ENCODE measurements at places on chromosomes 12 and 14. TPM values are rescaled to one million over a fixed set of nuclear protein-coding genes. Genes with fewer than 3 reads are reported as not detected.

DNA sequence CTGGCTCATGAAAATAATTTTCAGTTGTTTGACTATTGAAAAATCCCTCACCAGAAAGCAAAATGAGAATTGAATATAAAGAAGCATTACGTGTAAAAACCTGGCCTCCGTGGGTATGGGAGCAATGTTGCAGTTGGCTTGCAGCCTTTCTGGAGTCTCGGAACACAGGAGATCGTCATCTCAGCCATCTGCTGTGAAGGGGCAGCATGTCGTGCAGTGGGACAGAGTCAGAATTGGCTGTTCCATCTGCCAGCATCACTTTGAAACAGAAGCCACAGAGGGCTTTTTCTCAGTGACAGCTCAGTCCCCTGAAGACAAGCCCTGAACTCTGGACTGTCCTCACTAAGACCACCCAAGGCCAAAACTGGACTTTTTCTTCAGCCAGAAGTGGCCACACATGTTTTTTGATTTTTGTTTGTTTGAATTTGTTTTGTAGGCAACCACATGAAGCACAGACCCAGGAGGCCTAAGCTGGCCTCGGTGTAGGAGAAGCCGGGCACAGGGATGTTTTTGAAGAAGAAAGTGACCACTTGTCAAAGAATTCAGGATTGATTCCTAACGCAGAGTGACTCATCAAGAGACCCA, 170.8 kb upstream of the DYRK2 start:
- H3K4me1 ChIP-seq = peaks cover 16% of the 10 kb centered on the region
- DNase-seq = no peak
- no peak overlapping the region for H3K27ac ChIP-seq
- H3K27me3 ChIP-seq = no peaks in the 10 kb centered on the region
- H3K36me3 ChIP-seq = no peaks in the 10 kb centered on the region
- no peak overlapping the region for H3K4me3 ChIP-seq

GRCh38 chr12:93980711-93981110, 167.7 kb upstream of the PLXNC1 start:
- peaks cover 20% of the 10 kb centered on the region for H3K27me3 ChIP-seq
- no peak for DNase-seq
- no peak overlapping the region for H3K4me3 ChIP-seq
- no peaks in the 10 kb centered on the region for H3K4me1 ChIP-seq

- H3K36me3 ChIP-seq = no peaks in the 10 kb centered on the region
- no peak overlapping the region for H3K4me3 ChIP-seq
- H3K4me1 ChIP-seq = peaks cover 31% of the 10 kb centered on the region
- H3K27ac ChIP-seq = no peak overlapping the region
These were observed 1.7 kb downstream of the ARHGAP9 start for GRCh38 chr12:57477710-57478681.

Gene GPD1
- 1.0 TPM for total RNA-seq

Gene DTX1
- not detected for total RNA-seq

Gene GALNT4
- 67.0 TPM for total RNA-seq

Gene CLEC4A
- 0.47 TPM for total RNA-seq

DNA sequence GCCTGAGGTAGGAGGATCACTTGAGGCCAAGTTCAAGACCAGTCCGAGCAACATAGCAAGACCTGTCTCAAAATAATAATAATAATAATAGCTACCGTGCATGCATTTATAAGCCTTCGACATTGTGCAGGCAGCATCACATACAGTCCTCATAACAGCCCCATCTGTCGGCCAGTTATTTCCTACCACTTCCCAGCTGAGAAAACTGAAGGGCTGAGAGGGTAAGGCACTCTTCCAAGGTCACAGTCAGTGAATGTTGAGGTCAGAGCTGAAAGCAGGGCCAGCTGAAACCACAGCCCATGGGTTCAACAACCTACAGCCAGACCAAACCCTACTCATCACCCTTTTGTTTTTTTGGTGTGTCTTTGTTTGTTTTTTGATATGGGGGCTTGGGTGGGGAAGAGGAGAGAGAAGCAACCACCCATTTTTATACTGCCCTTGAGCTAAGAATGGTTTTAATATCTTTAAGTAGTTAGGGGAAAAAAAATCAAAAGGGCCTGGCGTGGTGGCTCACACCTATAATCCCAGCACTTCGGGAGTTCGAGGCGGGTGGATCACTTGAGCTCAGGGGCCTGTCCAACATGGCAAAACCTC, 16.8 kb upstream of the ITPK1 start:
- peak; percentile 41 for DNase-seq
- H3K36me3 ChIP-seq = no peaks in the 10 kb centered on the region
- H3K4me1 ChIP-seq = peaks cover 15% of the 10 kb centered on the region
- H3K27ac ChIP-seq = no peak overlapping the region
- no peaks in the 10 kb centered on the region for H3K27me3 ChIP-seq

Gene CFAP251
- total RNA-seq = 3.8 TPM

- H3K27ac ChIP-seq = no peak overlapping the region
- H3K36me3 ChIP-seq = no peaks in the 10 kb centered on the region
- H3K27me3 ChIP-seq = peaks cover 73% of the 10 kb centered on the region
- no peak overlapping the region for H3K4me3 ChIP-seq
- no peak for DNase-seq
These were observed 5.7 kb downstream of the CACNA2D4 start for GRCh38 chr12:1912580-1913376.

- H3K27me3 ChIP-seq = peaks cover 7% of the 10 kb centered on the region
- no peak for DNase-seq
- no peaks in the 10 kb centered on the region for H3K4me1 ChIP-seq
- no peak overlapping the region for H3K4me3 ChIP-seq
- H3K27ac ChIP-seq = no peak overlapping the region
These were observed 9.7 kb downstream of the TPH2 start for GRCh38 chr12:71948390-71948789.

Gene PPP1R3E
- 12.8 TPM for total RNA-seq

- peaks cover 9% of the 10 kb centered on the region for H3K4me1 ChIP-seq
- H3K27ac ChIP-seq = no peak overlapping the region
- H3K27me3 ChIP-seq = peaks cover 30% of the 10 kb centered on the region
- DNase-seq = peak; percentile 57
- H3K4me3 ChIP-seq = no peak overlapping the region
These were observed 5.7 kb upstream of the SLC35F4 start for GRCh38 chr14:57871459-57872080.

Gene KRT80
- 45.5 TPM for total RNA-seq

Gene TTC9
- total RNA-seq = 9.8 TPM

Gene PRR13
- total RNA-seq = 151 TPM

Gene CCDC198
- total RNA-seq = 81.3 TPM

DNA sequence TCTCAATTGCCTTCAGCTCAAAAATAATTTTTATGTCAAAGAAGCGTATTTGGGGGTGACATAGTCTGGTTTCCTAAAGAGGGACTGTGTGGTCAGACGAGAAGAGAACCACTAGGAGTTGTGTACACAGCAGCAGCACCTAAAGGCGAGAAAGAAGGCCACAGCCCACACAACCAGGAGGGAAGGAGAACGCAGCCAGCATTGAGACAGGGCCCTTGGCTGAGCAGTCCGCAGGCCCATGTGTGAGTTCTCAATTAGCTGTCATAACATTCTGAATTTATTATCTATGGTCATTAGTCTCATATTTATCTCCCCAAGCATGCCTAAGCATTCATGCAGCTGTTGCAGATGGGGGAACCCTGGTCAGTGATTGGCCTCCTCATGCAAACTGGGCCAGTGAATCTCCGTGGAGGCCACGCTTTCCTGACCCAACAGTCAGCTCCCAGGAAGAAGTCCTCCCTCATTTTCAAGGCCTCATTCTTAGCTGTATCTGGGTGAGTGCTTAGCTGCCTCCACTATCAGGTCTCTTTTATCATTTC, 81.2 kb upstream of the ATF7IP start:
- no peak overlapping the region for H3K27ac ChIP-seq
- no peak for DNase-seq
- H3K36me3 ChIP-seq = no peaks in the 10 kb centered on the region
- H3K4me1 ChIP-seq = no peaks in the 10 kb centered on the region

Gene CKAP4
- 108 TPM for total RNA-seq

DNA sequence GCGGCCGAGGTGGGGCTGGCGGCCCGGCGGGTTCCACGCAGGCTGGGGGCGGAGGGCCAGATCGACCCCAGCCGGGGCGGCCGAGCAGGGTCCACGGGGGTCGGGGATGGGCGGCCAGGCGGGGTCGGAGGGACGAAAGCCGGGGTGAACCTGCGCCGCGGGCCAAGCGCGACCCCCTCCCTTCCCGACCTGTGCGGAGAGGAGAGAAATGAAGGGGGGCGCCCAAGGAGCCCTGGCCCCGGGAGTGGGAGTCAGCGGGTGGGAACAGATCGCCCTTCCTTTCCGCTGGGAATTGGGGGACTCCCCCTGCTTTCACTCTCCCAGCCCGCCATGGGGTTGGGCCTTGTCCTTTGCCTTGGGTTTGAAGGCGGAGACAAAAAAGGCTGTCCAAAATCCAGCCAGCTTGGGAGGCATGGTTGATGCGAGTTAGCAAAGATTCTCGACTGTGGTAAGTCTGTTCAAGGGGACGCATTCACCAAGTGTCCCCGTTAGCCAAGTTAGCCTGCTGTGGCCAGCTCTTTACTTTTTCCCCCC, 559 bp upstream of the CKAP4 start:
- H3K27me3 ChIP-seq = no peaks in the 10 kb centered on the region
- H3K4me1 ChIP-seq = peaks cover 27% of the 10 kb centered on the region
- peak; percentile 57 for DNase-seq
- H3K4me3 ChIP-seq = peak overlapping the region; percentile 77
- no peak overlapping the region for H3K27ac ChIP-seq

DNA sequence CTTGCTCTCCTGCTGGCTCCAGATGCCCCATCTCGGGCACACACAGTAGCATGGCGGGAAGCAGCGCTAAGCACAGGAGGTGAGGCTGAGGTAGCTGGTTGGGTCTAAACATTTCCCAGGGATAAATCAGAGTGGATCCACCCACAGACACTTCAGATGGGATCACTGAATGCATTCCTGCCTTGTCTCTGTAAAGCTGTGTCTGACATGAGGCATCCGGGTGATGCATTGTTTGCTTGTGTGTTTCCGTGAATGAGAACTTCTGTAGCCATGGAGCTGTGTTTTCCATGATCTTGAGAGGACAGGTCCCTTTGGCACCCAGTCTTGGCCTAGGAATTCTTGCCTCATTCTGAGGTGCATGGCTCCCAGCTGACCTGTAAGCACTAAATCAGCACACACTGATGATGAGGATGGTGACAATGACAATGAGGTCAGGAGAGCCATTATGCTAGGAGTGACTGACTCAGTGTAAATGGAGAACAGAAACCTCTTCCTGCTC, 6.7 kb upstream of the KRT75 start:
- no peaks in the 10 kb centered on the region for H3K27me3 ChIP-seq
- H3K4me3 ChIP-seq = no peak overlapping the region
- H3K36me3 ChIP-seq = no peaks in the 10 kb centered on the region
- DNase-seq = no peak

DNA sequence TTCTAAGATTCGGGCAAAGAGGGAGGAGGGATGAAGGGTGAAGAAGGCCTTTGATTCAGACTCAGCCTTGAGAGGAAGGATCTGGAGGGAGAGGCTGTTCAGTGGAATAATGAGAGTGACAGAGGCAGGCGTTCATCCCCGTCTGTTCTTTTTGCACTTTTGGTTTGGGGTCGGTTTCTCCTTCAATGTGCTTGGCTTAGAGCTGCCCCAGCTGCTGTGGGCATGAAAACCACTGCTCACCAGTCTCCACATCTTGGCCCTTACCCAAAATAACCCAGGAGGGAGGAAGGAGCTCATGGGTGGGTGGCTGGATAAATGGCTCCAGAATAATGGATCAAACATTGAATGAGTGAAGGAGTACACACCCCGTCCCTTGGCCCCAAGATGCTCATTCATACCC, 261.7 kb upstream of the FKBP4 start:
- H3K27me3 ChIP-seq = peaks cover 68% of the 10 kb centered on the region
- H3K27ac ChIP-seq = no peak overlapping the region
- H3K4me1 ChIP-seq = no peaks in the 10 kb centered on the region
- DNase-seq = no peak
- H3K4me3 ChIP-seq = no peak overlapping the region

GRCh38 chr12:121709478-121709961, 3.0 kb upstream of the TMEM120B start:
- H3K27ac ChIP-seq = no peak overlapping the region
- peaks cover 8% of the 10 kb centered on the region for H3K4me1 ChIP-seq
- no peaks in the 10 kb centered on the region for H3K27me3 ChIP-seq
- peaks cover 28% of the 10 kb centered on the region for H3K36me3 ChIP-seq
- DNase-seq = peak; percentile 20

Gene TARBP2
- 21.8 TPM for total RNA-seq

Gene CRIP1
- 13.2 TPM for total RNA-seq

Gene LBHD2
- total RNA-seq = not detected

- peak overlapping the region; percentile 8 for H3K27ac ChIP-seq
- peaks cover 40% of the 10 kb centered on the region for H3K4me1 ChIP-seq
- peaks cover 80% of the 10 kb centered on the region for H3K36me3 ChIP-seq
- H3K27me3 ChIP-seq = no peaks in the 10 kb centered on the region
- no peak overlapping the region for H3K4me3 ChIP-seq
These were observed 11.9 kb downstream of the RHOF start for GRCh38 chr12:121781484-121781997.

DNA sequence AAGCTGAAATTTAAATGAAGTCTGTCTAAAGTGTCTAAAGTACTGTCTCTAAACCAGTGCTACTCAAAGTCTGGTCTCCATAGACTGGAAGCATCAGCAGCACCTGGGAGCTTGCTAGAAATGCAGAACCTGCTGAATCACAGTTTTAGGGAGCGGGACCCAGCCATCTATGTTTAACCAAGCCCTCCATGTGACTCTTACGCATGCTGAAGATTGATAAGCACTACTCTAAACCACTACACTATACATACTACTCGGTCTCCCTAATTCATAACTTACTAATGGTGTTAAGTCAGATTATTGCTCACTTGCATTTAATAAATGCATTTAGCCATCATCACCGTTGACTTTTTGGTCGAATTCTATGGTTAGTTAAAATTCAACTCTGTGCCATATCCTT, 88.8 kb downstream of the SLC25A21 start:
- peaks cover 38% of the 10 kb centered on the region for H3K4me1 ChIP-seq
- H3K4me3 ChIP-seq = peak overlapping the region; percentile 27
- no peak for DNase-seq
- H3K36me3 ChIP-seq = peaks cover 6% of the 10 kb centered on the region

DNA sequence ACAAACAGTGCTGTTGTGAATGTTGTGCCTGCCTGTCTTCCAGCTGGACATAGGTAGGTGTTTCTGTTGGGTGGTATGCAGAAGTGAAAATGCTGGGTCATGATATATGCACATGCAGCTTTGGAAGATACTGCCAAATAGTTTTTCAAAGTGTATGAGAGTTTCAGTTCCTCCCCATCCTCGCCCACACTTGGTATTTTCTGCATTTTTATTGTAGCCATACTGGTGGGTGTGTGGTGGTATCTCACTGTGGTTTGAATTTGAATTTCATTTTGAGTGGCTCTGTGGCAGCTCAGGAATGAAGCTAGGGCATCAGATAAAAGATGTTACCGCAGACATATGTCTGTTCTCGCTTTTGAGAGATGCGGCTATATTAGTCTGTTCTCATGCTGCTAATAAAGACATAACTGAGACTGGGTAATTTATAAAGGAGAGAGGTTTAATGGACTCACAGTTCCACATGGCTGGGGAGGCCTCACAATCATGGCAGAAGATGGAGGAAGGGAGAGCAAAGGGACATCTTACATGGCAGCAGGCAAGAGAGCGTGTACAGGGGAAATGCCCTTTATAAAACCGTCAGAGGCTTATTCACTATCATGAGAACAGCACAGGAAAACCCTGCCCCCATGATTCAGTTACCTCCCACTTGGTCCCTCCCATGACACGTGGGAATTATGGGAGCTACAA, 183.1 kb downstream of the CAND1 start:
- no peak overlapping the region for H3K27ac ChIP-seq
- H3K27me3 ChIP-seq = no peaks in the 10 kb centered on the region
- H3K4me1 ChIP-seq = no peaks in the 10 kb centered on the region
- H3K4me3 ChIP-seq = no peak overlapping the region

GRCh38 chr12:21672146-21672545, 14.5 kb upstream of the LDHB start:
- no peaks in the 10 kb centered on the region for H3K36me3 ChIP-seq
- H3K27ac ChIP-seq = no peak overlapping the region
- peaks cover 9% of the 10 kb centered on the region for H3K27me3 ChIP-seq

Data from Calu3 (cell line).